ENCODE measurements at places on chromosomes 3 and 15.

- DNase-seq, result no peak
These were observed 47.3 kb downstream of the TMCO5A start for GRCh38 chr15:37981775-37982174.

- no peak for DNase-seq
These were observed 3.8 kb upstream of the GATA2 start for GRCh38 chr3:128496602-128497304.

GRCh38 chr3:158845765-158846350 lies 44.0 kb downstream of the MFSD1 start:
- DNase-seq, result peak; percentile 37

- no peak for DNase-seq
These were observed 933 bp upstream of the APEH start for GRCh38 chr3:49673121-49673714.

- DNase-seq, result no peak
These were observed 926.6 kb downstream of the EPHA3 start for GRCh38 chr3:90034038-90034437.

- DNase-seq, result no peak
These were observed 295.9 kb downstream of the CADM2 start for GRCh38 chr3:85254738-85255137.

- DNase-seq, result no peak
These were observed 24.0 kb upstream of the USP3 start for GRCh38 chr15:63480441-63480821.

DNA sequence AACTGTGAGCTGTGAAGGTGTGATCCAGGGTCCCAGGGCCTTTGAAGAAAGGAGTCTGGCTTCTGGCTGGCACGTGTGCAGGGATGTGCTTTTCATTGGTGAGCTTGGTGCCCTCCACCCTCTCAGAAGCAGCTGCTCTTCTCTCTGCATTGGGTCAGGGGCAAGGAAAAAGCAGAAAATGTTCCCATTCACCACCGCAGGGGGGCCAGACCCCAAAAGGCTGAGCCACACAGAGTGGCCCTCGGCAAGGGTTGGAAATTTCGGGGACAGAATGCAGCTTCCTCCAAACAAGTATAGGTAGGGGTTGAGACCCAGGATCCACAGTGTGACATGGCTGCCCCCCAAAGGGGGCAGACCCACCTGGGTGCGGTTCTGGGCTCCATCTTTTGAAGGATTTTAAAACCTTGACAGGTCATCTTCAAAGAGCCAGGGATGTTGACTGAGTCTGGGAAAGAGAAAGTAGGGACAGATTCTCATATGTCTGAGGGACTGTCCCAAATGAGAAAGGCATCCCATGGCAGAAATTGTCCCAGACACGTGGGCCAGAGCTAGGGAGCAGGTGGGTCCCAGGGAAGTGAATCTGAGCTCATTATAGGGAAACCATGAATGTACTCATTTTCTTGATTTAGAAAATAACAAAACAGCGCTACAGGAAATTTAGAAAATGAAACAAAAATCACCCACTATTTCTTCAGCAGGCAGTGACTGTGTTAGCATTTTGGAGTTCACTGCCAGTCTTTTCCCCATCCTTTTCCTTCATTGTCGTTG lies 2.7 kb downstream of the CSK start:
- DNase-seq, result no peak

DNA sequence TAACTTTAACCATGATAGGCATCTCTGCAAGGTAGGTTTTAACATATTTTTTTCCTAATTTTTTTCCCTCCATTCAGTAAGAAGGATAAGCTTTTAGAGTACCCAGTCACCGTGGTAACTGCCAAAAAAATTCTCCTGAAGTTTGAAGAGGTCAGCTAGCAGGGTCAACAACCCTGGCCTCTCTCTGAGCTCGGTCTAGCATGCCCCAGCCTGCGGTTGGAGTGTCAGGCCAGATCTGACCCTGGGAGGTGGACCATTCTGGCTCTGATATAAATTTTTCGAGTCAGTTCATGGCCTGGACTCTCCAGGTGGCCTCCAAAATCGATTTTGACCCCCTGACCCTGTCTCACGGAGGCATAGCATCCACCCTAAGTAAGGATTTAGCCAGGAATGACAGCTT lies 29.7 kb downstream of the SOX2 start:
- DNase-seq, result no peak

GRCh38 chr3:12593473-12593872 lies 36.6 kb downstream of the MKRN2 start:
- no peak for DNase-seq

DNA sequence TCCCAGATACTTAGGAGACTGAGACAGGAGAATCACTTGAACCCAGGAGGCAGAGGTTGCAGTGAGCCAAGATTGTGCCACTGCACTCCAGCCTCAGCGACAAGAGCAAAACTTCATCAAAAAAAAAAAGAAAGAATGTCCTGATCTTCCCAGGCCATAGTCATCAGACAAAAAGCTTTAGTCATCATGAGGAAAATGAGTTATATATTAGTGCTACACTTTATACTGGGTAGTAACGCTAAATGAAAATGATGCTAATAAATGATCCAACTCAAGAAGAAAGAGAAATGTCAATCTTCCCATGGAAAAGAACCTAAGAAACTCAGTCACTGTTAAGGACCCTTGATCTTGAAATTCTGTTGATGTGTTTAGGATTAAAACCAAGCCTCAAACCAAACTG lies 26.3 kb upstream of the TRIM59 start:
- DNase-seq, result no peak

DNA sequence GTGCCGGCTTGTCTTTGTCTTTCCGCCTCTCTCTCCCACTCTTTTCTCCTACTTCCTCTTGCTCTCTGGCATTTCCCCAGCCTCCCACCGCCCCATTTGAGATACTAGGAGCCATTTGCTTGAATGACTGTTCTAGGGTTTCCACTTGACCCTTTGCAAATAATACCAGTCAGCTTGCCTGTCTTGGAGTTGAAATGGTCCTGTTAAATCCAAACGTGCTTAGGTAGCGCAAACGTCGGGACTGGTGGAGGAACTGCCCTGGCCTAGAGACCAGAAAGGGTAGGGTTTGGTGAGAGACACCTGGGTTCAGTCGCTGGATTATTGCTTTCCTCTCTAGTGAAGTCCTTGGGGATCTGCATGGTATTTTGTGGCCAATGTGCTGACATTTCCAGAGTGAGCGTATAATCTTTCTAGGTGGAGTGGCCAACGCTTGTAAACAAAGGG lies 10.6 kb downstream of the ZIC1 start:
- no peak for DNase-seq

DNA sequence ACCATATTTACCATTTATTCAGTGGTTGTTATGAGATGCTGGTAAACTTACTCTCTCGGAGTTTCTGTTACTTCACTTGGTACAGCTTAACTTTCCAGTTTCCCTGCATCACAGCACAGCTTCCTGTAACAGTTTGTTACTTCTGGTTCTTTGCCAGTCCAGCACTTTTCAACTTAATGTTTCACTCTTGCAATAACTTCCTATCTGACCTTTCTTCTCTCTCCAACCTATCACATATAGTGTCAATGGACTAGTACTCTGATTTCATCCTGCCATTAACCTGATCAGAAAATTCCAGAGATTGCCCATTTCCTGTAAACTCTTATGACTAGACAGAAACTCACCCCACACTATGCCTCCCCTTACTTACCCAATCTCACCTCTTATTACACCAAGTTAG lies 3.9 kb upstream of the ATP11B start:
- DNase-seq, result no peak

GRCh38 chr3:12224181-12225147 lies 64.4 kb upstream of the PPARG start:
- no peak for DNase-seq

DNA sequence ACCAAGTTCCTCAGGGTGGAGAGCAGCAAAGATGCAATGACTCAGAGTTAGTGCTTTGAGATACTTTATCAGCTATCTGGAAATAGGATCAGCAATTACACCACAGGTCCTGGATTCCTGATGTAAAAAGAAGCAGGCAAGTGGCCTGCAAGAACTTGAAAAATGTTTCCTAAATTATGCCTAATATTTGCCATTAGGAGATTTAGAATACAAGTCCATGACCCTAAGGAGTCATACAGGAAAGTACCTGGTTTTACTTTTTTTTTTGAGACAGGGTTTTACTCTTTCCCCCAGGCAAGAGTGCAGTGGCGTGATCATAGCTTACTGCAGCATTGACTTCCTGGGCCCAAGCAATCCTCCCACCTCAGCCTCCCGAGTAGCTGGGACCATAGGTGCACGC lies 78.8 kb upstream of the CRBN start:
- DNase-seq, result no peak

GRCh38 chr3:107524326-107524840 lies 1.6 kb downstream of the BBX start:
- DNase-seq, result no peak

All from NCI-H446 (cell line).